Lung (tissue), 17 donors: ENCODE measurements at places on chromosomes 7 and 10. TPM values are rescaled to one million over a fixed set of nuclear protein-coding genes. Genes with fewer than 3 reads are reported as not detected.

DNA sequence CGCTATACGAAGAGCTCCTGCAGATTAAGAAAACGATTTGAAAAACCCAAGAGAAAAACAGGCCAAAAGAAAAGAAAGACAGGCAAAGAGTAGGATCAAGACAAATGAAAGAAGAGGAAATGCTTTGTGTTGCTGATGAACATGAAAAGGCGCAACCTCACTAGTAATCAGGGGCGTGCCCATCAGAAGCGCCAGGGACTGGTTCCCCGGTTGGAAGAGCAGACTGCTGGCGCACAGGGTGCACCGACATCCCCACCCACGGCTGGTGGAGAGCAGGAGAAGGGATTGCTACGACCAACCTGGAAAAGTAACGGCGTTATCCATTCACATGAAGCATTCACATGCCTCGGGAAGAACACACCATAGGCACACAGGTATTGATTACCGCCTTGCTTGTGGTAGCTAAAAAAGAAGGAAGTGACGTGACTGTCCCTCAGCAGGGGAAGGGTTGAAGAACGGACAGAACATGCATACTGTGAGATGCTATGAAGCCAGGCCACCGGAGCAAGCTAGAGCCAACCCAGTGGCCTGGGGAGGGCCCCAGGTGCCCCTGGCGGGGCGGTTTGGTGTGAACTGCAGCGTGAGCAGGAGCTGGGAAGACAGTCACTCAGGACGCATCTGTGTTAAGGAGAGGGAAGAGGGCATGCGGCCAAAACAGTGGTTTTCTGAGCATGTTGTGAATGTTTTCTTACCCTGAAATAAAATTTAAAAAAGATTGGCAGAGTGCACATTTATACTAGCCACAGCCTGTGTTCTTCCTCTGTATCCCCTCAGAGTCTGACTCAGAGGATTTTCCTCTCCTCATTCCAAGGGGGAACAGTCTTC is 18.3 kb downstream of the AGAP3 start:
- no peak for DNase-seq
- peaks cover 2% of the 10 kb centered on the region for H3K4me1 ChIP-seq
- no peak overlapping the region for H3K4me3 ChIP-seq
- no peak overlapping the region for H3K27ac ChIP-seq
- H3K36me3 ChIP-seq = peaks cover 2% of the 10 kb centered on the region

DNA sequence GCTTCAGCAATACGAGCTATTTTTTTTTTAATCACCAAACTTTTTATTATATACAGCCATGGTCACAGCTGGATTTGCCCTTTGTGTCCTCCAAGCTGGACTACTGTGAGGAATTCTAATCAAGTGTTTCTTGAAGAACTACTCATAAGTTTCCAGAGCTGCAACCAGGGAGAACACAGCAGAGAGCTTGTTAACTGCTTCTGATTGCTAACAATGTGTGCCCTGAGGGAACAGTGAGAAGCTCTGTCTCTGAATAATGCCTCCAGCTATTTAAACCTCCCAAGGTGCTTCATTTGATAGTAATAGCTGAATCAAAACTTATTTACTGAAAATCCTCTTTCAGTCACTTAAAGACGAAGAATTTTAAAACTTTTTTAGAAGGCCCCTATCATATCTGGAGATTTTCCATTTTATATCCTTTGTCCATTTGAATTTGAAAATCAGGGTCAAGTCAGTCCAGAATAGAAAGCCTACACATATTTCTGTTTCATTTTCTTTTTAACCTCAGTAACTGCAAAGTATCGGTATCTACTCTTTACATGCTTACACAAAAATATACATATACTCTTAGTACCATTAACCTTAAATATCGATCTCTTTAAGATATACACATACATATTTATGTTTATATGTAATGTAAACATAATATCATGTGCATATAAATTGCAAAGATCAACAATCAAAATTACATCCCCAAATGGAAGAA is 1024.2 kb downstream of the GRM8 start:
- H3K4me3 ChIP-seq = no peak overlapping the region
- H3K27ac ChIP-seq = no peak overlapping the region
- no peaks in the 10 kb centered on the region for H3K27me3 ChIP-seq
- H3K4me1 ChIP-seq = no peaks in the 10 kb centered on the region
- DNase-seq = no peak

DNA sequence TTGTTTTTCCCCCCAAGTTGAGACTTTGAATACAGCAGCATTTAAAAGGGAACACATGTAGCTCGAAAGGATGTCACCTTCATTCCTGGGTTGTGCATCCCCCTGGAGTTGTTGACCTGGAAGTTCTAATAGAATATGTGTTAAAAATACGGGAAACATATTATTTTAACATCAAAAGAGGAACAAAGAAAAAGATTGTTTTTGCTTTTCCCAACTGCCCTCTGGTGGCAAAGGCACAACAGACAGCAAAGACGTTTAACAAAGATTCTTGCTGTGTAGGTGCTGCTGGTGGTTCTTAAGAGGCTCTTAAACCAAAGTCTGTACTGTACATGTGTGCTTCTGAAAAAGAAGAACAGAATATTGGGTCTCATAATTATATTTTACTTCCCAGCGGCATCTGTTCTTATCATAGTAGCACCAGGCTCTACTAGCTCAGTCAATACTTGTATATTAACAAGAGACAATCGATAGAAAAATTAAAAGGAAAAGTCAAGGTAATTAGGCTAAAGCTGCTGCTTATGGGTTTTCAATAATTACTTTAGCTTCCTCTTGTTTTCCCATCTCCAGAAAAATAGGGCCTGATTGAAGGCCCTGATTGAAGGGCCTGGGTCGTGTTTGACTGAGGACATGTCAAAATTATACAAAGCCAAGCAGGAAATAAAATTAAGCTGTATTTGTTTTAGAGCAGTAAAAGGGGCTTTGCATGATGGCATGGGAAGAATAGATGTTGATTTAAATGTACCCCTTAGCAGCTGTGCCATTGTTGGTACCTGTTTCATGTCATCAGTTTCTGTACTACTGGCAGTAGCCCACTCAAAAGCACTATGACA is 384.2 kb upstream of the LRGUK start:
- H3K4me1 ChIP-seq = no peaks in the 10 kb centered on the region
- peak; percentile 26 for DNase-seq
- no peaks in the 10 kb centered on the region for H3K27me3 ChIP-seq
- no peak overlapping the region for H3K27ac ChIP-seq

Gene CACNA2D1
- 33.4 TPM for total RNA-seq

GRCh38 chr7:18590744-18591340 is 95.3 kb downstream of the HDAC9 start:
- H3K36me3 ChIP-seq = peaks cover 3% of the 10 kb centered on the region
- no peak overlapping the region for H3K4me3 ChIP-seq
- DNase-seq = peak; percentile 65

- H3K27ac ChIP-seq = no peak overlapping the region
- peaks cover 1% of the 10 kb centered on the region for H3K4me1 ChIP-seq
- no peaks in the 10 kb centered on the region for H3K27me3 ChIP-seq
Measured at GRCh38 chr7:100942045-100942774, 7.1 kb upstream of the MUC3A start.

Gene ZNF425
- 1.7 TPM for total RNA-seq

- no peaks in the 10 kb centered on the region for H3K4me1 ChIP-seq
- no peaks in the 10 kb centered on the region for H3K27me3 ChIP-seq
Measured at GRCh38 chr7:35474100-35474499, 220.2 kb upstream of the TBX20 start.

Gene PRSS1
- total RNA-seq = 16.8 TPM

- no peaks in the 10 kb centered on the region for H3K27me3 ChIP-seq
- no peak overlapping the region for H3K4me3 ChIP-seq
- H3K4me1 ChIP-seq = peaks cover 23% of the 10 kb centered on the region
- H3K36me3 ChIP-seq = no peaks in the 10 kb centered on the region
- no peak overlapping the region for H3K27ac ChIP-seq
- DNase-seq = no peak
Measured at GRCh38 chr7:37251222-37251621, 197.4 kb downstream of the ELMO1 start.
